ENCODE measurements at places on chromosomes 6 and 20.

- no peak for DNase-seq
Observed at GRCh38 chr20:23417861-23418260, 3.4 kb downstream of the NAPB start.

DNA sequence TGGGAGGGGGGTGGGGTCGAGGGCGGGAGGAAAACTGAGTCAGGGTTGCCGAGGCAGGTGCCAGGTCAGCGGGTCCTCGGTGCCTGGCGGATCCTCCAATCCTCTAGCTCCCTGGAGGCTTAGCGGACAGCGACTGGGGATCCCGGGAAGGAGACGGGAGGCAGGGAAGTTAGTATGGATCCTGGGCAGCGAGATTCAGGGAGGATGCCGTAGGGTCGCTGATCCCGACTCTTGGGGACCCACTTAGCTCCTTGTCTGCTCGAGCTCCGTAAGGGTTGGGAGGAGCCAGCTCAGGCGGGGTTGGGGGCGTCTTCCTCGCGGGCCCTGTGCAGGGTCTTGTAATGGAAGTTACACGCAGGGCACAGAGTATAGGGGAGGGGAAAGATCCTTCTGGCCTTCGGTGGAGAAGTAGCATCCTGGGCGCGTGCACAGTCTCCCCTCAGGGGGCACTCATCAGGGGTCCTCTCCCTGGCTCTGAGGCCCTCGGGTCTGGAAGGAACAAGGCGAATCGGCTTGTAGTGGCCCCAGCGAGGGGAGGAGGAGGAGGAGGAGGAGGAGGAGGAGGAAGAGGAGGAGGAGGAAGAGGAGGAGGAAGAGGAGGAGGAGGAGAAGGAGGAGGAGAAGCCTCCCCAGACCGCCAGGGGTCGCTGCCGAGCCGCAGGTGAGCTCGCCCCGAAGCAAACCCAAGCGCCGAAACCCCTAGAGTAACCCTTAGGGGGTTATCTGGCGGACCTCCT is 6.4 kb upstream of the SLC12A5 start:
- no peak for DNase-seq

DNA sequence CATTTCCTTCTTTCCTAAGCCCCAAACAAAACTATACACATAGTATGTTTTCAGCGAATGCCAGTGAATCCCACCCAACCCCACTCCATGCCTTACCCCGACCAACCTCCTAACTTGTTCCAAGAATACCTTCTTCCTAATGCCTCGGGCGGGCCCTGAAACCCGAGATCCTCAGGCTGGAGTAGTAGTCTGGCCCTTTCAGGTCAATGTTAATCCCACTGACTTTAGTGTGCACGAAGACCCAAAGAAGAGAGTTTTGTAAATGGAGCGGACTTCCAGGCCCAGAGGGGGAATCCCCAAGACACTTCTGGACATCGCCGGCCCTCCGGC is 394 bp downstream of the YIPF3 start:
- DNase-seq: no peak

DNA sequence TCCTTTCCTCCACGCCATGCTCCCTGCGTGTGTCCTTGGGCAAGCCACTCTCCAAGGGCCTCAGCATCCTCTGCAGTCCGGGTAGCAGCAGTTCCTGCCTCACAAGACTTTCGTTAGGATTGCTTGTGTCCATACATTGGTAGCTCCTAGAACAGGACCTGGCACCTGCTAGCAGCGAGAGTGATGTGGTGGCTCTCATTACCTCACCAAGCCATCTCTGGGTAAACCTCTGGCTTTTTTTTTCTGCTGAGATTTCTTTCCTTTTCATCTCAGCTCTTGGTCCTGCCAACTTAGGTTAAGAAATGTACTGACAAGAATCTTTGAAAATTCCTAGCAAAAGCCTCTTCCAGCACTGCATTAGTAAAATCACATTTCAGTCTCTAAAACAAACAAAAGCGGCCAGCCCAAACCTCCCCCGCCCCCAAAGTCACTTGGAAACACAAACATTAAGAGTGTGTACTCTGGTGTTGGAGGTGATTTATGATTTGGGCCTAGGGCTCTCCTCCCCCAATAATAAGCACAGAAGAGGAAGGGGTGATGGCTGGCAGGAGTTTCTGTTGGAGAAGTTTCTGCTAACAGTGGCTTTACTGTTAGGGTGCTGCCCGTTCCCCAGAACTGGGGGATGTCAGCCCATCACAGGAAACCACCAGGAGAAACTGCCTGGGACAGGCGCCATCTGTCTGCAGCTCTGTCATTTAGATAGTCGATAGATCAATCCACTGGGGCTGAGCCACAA is 199.2 kb downstream of the CD83 start:
- DNase-seq: no peak

GRCh38 chr20:32889281-32889680 is 30.6 kb downstream of the EFCAB8 start:
- no peak for DNase-seq

GRCh38 chr6:39416728-39417127 is 94.2 kb upstream of the KCNK16 start:
- DNase-seq: no peak

DNA sequence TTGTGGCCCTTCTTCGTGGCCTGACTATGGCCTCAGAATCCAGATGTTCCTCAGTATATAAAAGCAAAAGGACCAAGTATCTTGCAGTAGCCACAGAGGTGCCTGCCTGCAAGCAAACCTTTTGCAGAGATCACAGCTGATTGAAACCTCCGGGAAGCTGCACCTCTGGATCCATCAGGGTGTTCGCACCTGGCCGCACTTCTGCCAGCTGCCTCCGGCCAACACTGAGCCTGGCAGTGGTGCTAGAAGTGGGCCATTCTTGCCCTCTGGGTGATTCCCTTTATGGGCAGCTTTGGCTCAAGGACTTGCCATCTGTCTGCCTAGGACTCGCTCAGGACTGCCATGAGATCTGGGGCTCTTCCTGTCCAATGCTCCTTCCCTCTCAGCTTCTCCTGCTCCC is 214.6 kb upstream of the ECI2 start:
- no peak for DNase-seq

DNA sequence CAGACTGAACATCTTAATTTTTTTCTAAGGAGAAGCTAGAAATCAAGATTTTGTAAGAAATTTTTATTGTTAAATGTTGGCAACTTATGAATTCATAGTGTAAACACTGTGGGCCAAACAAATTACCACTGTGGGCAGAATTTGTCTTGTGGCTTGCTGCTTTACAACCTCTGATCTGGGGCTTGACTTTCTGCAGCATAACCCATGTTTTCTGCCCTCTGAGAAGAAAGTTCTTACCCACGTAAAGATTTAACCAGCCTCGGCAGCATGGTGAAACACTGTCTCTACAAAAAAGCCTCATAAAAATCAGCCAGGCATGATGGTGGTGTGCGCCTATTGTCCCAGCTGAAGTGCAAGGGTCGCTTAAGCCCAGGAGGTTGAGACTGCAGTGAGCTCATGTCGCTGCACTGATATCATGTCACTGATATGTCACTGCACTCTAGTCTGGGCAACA is 12.9 kb downstream of the ITCH start:
- DNase-seq: no peak

DNA sequence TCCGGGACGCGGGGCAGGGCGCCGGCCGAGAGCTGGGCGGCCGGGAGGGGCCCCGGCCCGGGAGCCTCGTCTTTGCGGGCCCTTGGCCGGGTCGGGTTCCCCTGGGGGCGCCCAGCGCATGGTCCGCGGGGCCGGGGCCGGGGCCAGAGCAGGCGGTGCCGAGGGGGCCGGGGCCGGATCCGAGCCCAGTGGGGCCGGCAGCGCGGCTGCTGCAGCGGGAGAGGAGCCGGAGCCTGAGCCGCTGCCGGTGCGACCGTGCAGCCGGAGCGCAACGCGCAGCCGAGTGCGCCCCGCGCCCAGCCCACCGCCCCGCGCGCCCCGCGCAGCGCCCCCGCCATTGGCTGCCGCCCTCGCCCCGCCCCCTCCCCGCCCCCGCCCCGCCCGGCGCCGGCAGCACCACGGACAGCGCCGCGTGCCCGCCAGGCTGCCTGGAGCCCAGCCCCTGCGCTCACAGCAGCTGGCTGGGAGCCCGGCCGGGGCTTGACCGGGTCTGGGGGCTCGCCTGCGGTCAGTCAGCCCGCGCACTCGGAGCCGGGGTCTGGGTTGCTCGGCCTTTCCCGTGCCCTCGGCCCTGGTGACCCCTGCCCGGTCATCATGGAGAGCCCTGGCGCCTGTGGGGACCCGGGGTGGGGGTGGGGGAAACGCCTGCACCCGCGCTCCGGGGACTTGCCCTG is at the start of gene HRH3:
Gene HRH3 (minus strand): TSS at position 287 of the 674 bp plus-strand sequence. CDS start 308 bp downstream, outside the sequence.
- no peak for DNase-seq

- no peak for DNase-seq
Observed at GRCh38 chr6:31187780-31188194, 17.3 kb upstream of the POU5F1 start.

DNA sequence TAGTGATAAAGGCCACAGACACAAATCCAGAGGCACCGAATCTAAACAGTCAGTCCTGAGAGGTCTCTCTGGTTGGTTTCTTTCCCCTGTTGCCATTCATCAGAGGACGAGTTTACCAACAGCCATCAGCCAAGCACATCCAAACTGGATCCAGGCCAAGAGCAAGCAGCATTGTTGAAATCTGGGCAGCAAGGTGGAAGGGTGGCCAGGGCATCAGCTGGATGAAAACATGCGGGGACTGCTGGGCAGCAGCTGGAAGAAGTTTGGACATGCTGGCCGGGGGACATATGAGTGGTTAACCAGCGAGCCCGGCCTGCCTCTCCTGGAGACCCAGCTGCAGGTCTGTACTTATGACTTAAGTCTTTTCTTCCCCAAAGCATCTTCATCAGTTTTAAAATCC is at the start of gene SMIM28:
Gene SMIM28 (plus strand): TSS at position 62 of the 400 bp plus-strand sequence. CDS start 168 bp downstream, at position 230.
- DNase-seq: no peak

DNA sequence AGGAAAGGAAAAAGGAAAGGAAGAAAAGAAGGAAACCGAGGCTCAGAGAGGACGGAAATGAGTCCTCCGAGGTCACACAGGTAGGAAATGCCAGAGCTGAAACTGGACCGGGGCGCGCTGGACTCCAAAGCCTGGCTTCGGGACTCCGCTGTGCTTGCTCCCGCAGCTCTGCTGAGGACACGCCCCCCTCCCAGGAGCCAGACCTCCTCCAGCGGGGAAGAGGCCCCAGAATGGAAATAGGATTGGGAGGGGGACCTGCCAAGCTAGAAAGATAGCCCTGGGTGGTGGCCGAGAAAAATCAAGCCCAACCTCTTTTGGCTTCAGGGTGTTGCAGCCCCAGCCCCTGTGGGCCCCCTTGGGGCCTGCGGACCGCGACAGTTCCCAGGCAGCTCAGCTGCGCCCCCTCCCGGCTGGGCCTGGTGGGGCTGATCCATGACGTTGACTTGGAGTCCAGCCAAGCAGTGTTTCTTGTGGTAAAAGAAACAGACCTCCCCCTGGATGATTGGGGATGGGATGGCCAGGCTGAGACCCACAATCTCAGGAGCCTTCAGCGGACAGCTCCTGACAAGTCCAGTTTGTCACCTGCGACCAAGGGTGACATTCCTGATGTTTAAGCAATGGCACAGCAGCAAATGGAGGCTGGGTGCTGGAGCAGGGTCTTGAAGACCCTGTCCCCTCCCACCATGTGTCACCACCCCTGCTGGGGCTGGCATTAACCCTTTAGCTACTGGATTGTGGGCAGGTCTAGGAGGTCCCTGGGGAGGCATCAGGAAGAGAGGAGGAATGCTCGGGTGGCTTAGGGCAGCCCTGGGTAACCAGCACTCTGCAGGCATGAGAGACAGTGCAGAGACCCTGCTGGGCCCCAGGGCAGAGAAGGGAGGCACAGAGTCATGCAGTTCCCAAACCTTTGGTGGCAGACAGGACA is 55.4 kb downstream of the RIPOR3 start:
- DNase-seq: no peak

DNA sequence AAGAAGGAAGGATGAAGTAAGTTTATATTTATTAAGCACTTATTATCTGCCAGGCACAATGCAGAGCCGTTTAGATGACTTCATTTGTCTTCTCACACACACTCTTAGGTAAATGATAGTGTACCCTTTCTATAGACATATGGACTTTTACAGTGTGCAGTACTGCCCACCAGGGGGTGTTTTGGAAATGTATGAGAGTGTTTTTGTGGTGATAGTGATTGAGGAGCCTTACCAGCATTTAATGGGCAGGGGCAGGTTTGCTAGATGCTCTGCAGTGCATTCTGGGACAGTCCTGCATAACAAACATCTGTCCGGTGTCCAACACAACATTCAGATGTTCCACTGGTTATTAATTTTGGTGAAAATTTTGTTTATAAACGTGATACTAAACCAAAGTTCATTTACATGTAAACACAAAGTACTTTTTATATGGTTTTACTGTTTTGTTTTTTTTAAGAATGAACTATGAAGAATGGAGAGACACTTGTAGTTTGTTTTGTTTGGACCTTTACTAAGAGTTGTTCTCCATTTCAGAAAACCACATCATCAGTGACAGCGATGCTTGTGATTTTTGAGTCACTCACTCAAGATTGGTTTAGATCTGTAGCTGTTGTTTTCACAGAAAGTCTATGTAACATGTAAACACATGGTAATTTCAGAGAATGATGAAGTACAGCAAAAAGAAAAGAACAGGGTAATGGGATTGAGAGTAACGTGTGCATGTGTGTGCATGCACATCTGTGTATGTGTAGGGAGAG is 19.9 kb downstream of the KCNS1 start:
- no peak for DNase-seq

DNA sequence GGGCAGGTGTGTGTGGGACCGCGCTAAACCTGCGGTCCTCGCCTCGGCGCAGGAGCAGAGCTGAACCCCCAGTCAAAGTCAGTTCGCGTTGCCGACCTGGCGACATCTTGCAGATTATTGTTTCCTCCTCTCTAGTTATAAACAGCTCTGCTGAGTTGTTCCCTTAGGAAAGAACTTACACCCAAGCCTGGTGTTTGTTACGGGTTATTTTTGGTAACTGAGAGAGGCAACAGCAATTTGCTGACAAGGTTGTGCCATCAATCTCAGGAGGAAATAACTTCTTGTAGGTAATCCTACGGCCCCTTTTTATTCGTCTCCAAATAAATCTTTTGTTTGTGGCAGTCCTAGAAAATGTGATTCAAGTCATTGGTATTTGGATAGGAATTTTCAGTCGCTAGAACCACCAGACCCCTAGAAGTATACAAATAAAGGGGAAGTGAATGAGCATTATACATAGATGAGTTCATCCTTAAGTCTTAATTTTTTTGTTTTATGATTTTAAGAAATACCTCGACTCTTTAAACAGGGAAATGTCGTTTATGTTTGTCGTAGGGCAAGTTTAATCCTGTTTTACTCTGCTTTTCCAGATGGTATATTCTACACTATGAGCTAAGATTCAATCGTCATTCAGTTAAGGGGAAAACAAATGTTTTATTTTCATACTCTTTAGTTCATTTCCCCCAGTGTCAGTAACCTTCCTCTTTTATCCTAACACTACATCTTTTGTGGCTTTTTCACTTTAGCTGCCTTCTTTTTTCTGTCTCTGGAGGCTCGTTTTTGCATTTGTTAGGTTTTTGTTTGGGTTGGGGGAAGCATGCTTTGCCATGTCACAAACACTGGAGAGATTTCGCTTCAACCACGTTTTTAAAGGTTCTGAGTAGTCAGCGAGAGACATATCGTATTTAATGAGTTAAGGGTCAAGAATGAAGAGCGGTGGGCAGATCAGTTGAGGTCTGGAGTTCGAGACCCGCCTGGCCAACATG is 1.2 kb downstream of the PM20D2 start:
- no peak for DNase-seq

- no peak for DNase-seq
Observed at GRCh38 chr20:46034039-46034438, 5.0 kb downstream of the SLC12A5 start.

Data from nucleus accumbens (tissue), 56 donors.